ENCODE measurements at places on chromosomes 5 and 9.

DNA sequence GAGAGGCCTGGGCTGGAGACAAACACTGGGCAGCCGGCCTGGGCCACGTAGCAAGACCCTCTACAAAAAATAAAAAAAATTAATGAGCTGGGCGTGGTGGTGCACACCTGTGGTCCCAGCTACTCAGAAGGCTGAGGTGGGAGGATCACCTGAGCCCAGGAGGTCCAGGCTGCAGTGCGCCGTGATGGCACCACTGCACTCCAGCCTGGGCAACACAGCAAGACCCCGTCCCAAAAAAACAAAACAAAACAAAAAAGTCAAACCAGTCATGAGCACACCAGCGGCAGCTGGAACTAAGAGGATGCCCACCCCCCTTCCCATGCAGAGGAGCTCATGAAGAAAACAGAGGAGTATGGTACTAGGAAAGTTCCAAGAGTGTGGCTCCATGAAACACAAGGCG is 2.2 kb upstream of the UBAC1 start:
- no peak for DNase-seq

DNA sequence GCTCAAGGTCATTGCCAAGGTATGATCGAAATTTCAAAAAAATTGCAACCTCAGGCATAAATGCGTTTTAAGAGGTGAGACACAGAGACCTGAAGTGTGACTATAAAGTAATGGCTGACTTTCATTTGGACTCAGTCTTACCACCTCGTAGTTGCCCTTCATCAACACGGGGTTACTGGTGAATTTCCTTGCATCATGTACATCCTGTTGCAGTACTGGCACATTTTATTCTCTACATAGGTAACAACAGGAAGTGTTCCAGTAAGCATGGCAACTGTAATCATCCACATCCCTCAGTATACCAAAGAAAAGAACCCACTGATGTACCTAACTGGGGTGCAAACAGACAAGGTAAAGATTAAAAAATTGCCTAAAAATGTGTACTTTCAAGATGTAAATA is 29.3 kb downstream of the MOCS2 start:
- DNase-seq: no peak

GRCh38 chr9:33620738-33621439 is 96.8 kb downstream of the ANKRD18B start:
- peak; percentile 42 for DNase-seq

- DNase-seq: no peak
Observed at GRCh38 chr9:20043035-20043434, 254.2 kb upstream of the SLC24A2 start.

GRCh38 chr5:71693828-71694427 is 25.1 kb upstream of the CARTPT start:
- DNase-seq: no peak

DNA sequence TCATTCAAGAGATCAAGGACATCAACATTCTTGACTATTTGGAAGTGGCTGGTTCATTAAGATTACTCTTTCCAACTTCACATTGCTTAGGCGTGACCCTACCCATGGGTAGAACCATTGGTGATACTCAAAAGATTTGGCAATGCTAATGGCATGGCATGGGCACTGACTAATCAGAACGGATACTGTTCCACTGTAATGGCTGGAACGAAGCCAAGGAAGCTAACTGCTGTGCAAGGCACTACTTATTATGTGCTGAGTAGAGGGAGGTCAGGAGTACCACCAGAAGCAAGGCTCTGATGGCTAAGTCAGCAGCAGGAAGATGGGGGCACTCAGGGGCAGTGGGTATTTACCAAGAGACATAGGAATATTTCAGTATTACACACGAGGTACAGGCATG is 31.9 kb downstream of the GNA14 start:
- DNase-seq: peak; percentile 6

GRCh38 chr9:119101048-119101447 is 268.2 kb downstream of the BRINP1 start:
- DNase-seq: no peak

- no peak for DNase-seq
Observed at GRCh38 chr9:102479191-102479590, 515.9 kb upstream of the CYLC2 start.

GRCh38 chr9:4152876-4153275 is 147.0 kb downstream of the GLIS3 start:
- no peak for DNase-seq

DNA sequence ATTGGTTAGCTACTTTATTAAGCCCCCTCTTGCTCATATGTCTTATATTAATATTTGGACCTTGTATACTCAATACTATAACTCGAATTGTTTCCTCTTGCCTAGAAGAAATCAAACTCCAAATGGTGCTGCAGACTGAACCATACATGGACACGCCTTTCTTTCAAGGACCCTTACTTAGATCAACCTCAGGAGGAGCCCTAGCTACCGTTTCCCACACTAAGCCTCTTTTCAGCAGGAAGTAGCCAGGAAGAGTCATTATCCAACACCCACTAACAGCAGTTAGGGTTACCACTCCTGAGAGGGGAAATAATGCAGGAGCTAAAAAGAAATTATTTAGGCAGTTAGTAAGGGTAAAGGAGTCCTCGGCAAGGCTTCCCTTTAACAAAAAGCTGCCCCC is 243.8 kb upstream of the PUM3 start:
- no peak for DNase-seq

GRCh38 chr9:89359751-89360261 is 41.5 kb downstream of the SECISBP2 start:
- no peak for DNase-seq

DNA sequence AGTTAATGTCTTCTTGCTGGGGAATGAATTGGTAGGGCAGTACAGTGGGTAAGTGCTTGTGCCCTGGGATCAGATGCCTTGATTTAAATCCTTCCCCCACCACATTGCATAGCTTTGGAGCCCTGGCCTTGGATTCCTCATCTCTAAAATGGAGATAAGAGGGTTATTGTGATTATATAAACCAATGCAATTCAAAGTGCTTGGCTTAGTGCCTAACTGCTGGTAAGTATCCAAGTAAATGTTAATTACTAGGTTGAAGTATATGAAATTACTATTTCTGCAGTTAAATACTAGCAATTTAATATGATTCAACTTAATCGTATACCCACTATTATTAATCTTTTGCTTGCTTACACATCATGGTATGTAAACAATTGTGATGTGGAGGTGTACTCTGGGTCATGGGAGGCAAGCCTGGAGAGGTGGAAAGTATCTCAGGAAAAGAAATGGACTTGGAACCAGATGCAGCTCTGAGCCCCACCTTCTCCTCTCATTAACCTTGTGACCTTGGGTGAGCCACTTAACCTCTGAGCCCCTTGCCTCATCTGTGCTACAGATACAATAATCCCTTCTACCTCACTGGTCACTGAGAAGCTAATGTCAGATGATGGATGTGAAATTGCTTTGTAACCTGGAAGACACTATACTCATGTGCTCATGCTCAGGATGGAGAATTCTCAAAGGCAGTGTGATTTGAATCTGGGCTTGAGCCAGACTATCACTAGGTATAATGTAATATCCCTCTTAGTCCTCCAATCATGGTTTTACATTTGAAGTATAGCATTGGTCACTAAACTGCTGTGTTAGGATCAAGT is 23.8 kb downstream of the NEUROG1 start:
- no peak for DNase-seq

DNA sequence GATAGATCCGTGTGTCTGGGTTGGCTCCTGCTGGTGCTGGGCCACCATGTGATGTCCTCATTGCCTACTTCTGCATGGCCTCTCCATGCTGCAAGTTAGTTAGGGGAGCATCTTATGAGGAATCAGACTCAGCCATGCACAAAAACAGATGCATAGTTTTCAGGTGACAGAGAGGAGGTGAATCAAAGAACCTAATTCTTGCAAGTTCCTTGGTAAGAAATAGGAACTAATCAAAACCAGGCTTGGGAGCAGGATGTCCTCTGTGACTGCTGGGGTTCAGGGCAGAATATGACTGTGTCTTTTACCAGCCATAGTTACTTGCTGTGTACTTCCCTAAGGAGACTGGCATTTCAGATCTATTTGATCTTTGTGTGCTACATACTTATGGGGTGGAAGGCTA is 61.6 kb downstream of the C9orf152 start:
- no peak for DNase-seq

DNA sequence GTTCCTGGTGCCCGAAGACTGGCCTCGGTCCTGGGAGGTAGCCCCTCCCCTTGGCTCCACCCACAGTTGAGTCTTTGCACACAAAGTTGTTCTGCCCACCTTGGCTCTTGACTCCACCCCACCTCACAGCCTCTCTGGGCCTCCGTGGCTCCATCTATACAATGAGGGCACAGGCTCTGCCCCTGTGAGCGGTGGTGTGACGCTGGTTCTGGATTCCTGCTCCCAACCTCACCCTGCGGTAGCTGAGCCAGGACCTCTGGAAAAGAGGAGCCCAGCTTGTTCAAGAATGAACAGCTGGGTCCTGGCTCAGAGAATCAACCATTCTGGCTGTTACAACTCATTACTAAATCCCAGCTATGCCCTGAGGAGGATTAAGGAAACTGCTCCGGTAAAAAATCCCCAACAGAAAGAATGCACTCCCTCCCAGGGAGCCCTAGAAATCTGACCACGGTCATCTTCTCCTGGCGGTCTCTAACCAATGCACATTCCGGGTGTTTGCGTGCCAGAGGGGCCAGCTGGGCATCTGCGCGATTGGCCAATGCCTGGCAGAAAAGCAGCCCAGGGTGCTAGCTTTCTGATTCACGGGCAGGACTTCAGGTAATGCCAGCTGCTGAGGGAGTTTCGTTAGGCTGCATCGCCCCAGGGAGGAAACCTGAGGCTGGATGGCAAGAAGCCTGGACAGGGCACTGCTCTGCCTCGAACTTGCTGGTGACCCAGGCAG is 9.9 kb upstream of the GRHPR start:
- peak; percentile 95 for DNase-seq

DNA sequence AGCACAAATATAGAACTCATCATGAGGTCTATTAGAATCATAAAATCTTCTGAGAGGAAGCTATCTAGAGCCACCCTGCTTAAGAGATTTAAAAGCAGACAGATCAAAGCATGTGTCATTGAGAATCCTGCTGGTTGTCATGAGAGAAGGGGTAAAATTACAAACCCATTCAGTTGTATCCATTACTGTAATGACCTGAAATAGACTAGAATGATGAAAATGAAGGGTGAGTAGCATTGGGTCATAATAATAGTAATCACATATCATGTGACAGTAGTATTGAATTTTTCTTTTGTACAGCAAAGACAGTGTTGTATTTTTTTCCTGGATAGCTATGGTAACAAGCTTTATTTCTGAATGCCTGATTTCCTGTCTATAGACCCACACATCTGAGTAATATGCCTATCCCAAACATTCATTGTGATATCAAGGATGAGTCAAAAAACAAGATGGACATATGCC is 149.0 kb downstream of the PDE4D start:
- peak; percentile 56 for DNase-seq

DNA sequence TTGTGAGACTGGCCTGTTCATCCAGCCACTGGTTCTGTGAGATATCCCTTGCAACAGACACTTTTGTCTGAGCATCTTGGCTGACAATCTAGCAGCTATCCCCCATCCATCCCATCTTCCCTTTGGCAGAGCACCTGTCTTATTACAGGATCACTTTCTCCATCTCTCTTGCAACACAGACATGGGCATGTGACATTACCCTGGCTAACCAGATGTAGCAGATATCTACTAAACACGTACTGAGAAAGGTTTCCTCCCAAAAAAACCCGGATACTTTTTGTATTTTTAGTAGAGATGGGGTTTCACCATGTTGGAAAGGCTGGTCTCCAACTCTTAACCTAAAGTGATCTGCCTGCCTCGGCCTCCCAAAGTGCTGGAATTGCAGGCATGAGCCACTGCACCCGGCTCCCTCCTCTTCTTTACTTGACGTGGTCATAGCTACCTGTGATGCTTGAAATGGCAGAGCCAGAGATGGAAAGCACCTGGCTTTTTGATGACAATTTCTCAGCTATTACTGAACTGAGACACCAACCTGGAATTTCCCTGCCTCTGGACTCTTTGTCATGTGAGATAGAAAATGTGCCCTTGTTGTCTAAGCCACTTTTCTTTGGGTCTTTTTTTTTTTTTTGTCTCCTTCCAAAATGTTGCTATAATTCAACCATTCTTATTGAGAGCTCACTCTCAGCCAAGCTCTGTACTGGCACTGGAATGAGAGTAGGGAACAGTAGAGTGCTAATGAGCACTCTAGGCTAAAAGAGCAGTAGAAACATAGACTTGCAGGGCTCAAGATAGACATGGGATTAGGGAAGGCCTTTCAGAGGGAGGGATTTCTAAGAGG is 32.6 kb downstream of the FNBP1 start:
- no peak for DNase-seq

DNA sequence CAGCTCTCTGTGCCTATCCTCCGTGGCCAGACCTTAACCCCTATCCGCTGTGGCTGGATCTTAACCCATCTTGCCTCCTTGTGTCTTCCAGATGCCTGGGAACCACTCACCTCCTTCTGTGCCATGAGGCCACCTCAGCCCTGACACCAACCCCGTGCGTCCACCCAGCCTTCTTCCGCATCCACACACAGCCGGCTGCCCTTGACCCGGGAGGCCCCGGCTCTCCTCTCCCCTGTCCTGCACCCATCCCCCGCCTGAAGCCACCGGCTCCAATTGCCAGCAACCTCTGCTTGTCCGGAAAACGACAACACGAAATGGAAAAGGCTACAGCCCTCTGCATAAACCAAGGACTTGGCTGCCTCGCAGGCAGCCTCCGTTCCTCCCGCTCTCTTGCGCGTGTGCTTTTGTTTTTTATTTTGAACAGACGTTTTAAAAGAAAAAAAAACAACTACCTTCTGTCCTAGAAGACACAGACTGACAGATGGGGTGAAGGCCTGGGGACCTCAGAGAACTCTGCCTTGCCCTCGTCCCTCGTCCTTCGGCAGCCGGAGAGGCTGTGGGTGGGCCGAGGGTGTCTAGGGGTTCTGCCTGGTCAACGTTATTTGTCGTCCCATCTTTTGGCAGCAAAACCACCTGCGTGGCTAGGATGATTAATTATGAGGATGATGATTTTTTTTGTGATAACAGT is 32.5 kb upstream of the HMCN2 start:
- DNase-seq: no peak

GRCh38 chr9:35717132-35717870 is 14.7 kb downstream of the TLN1 start:
- no peak for DNase-seq

- DNase-seq: peak; percentile 13
Observed at GRCh38 chr5:78666041-78666444, 17.5 kb upstream of the LHFPL2 start.

DNA sequence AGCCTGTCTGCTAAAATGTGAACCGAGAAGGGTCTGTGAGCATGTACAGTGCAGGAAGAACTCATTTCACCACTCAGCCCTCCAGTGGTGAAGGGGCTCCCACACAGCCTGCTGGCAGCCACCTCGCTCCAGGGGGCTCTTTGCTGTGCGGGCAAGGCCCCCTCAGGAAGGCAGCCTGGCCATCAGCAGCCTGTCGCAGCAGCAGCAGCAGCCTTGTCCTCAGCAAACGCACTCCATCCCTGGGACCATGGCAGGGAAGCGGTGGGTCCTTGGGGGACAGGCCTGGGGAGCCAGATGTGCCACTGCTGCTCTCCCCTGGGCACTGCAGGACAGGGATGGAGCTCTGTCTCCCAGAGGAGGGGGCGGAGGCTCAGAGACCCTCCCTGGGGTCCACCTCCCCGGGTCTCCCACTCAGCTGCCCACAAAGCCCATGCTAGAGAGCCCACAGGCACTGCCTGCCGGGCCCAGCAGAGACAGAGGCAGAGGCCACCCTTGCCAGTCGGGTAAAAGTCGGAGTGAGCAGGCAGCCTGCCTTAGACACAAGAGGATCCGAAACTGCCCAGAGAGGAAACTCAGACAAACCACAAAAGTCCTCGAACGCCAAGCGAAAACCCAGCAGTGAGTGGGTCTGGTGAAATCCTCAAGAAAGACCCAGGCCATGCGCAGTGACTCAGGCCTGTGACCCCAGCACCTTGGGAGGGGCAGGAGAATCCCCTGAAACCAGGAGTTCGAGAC is 8.0 kb downstream of the BRD3 start:
- DNase-seq: no peak

- DNase-seq: no peak
Observed at GRCh38 chr9:31807574-31808256, 576.7 kb upstream of the ACO1 start.
